Prostate gland (tissue), 2 donors: ENCODE measurements at places on chromosomes 5 and 9. TPM values are rescaled to one million over a fixed set of nuclear protein-coding genes. Genes with fewer than 3 reads are reported as not detected.

- DNase-seq, result no peak
These were observed 80.3 kb upstream of the PHYKPL start for GRCh38 chr5:178312880-178313282.

GRCh38 chr9:134046894-134047681 is 20.7 kb downstream of the BRD3 start:
- peak; percentile 54 for DNase-seq

GRCh38 chr5:75659791-75660450 is 48.7 kb downstream of the ANKDD1B start:
- DNase-seq, result no peak

Gene BARHL1
- not detected for total RNA-seq

Gene TAL2
- not detected for total RNA-seq

- DNase-seq, result no peak
These were observed 102.2 kb downstream of the DEPDC1B start for GRCh38 chr5:60597572-60598320.

DNA sequence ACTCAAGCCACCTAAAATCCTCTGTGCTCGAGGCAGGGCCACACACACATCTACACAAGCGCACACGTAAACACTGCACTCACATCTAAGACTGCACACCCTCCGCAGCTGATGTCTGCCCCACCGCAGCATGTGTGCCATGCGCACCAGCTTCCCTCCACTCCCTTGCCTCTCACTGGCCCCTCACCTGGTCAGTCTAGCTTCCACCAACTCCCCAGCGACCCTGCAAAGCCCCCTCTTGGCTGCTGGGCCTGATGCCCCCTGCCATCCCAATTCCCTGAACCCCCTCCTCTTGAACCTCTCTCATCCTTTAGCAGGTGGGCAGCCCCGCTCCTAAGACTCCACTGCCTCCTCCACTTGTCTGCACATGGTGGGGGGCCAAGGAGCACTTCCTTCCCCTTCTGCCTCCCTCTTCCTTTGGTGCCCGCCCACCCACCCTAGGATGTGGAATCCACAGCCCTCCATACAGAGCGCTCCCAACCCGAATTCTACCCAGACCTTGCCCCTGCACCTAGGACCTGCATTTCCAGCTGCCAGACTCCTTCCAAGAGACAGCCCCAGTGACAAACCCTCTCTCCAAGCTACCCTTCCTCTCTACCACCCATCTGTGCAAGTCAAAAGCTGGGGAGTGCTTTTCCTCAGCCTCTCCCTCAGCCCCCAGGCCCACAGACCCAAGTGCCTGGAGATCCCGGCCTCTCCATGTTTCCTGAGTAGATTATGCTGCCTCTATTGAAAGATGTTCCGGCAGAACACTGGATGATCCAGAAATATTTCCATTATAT is 23.9 kb downstream of the ADAMTS2 start:
- no peak for DNase-seq

Gene C9orf152
- 32.6 TPM for total RNA-seq

DNA sequence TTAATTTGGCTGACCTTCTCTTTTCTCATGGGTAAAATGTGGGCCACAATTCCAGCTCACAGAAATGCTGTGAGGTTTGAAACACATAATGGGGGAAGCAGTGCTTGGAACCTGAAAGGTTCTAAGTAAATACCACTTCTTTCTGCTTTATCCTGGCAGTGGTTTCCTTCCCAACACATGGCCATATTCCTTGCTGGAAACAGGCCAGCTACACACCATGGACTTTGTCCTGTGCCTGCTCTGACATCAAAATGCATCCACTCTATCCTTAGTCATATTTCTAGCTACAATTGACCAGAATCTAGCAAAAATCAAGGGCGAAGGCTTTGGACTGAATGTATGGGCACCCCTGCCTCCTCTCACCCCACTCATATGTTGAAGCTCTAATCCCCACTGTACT is 93.1 kb upstream of the TRPC7 start:
- no peak for DNase-seq

- no peak for DNase-seq
These were observed 4.1 kb downstream of the RAPGEF6 start for GRCh38 chr5:131630963-131631350.

- DNase-seq, result no peak
These were observed 15.3 kb downstream of the ZNF462 start for GRCh38 chr9:106878081-106878837.

DNA sequence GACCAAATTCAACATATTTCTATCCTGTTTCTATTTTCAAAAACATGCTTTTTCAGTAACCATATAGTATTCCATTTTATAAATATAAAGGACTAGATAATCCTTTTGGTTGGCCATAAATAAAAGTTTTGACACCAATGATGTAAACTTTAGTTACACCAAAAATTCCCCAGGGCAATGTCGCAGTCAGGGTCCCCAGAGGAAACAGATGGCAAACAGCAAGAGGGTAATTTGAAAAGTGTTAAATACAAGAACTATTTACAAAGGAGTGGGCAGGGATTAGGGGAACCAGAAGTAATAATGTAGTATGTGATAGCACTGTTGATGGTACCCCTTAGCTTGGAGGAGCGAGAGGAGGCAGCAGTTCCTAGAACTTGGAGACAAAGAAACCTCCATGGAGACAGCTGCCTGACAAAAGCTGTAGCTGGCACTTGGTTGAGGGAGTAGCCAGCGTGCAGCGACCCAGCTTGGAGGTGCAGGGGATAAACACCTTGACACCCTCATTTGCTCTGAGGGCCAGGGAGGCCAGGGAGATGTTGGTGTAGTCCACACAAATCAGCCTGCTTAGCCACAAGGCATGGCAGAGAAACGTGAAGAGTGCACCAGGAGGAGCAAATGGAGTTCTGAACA is 18.3 kb upstream of the MSANTD3 start:
- DNase-seq, result no peak

GRCh38 chr5:109468737-109469420 is 59.1 kb upstream of the PJA2 start:
- DNase-seq, result peak; percentile 97

DNA sequence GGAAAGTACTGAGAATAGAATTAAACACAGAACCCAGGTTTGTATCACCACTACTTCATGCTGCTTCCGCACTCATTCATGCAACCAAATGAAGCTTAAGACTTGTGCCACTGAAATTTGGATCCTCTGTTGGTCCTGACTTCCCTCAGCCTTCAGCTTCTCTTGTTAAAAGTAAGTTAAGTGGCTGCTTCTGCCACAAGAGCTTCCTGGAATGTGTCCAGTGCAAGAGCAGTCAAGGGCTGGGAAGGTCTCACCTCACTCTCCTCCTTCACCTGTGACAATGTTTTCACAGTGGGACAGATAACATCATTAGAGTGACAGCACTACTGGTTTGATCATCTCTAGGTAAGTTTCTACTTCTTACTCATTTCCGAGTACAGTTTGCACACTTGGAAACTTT is 7.9 kb downstream of the SNCAIP start:
- no peak for DNase-seq

DNA sequence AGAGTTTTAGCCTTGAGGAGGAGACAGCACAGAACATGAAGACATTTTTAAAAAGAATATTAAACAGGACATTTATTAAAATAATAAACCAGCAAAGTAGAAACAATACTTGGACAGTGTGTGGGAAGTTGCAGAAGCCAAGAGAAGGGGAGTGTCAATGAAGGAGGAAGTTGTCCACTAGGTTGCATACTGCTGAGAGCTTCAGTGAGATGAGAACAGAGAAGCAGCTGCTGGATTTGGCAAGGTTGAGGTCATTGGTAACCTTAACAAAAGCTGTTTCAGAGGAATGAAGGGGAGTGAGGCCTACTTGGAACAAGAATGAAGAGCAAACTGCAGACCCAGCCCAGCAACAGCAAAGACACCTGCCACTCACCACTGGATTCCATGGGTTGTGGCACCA is 11.4 kb downstream of the BHMT start:
- no peak for DNase-seq

DNA sequence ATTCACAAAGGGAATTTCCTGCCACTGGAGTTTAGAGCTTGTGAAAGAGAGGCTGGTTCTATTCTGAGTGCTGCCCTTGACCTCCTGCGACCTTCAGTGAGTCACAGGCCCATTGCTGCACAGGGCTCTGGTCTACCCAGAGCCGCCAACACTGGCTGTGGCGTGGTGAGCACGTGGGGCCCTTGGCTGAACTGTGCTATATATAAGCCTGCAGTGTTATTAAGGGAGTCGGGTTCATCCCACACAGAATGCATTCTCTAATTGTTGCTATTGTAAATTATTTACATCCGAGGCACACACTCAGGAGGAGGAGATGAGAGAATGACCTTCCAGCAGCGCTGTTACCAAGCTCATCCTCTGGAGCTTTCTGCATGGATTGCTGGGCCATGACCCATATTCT is 47.1 kb downstream of the BRINP1 start:
- DNase-seq, result no peak

DNA sequence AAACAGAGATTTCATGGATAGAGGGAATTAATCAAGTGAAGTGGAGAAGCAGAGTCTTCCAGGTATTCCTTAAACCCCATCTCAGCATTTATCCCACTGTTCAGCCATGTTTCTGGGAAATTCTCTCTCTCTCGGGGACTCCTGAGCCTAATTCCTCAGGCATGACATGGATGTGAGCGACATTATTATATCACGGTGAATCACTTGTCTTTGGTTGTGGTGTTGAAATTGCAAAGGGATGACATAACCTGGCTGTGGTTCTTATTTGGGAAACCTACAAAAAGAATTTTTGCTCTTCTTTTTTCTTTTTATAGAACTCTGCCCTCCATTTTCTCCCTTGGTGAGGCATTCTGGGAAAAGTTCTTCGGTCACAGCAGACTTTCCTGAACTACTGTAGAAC is 457.9 kb upstream of the PTGER4 start:
- DNase-seq, result no peak
